ENCODE measurements at places on chromosomes 13 and 19. TPM values are rescaled to one million over a fixed set of nuclear protein-coding genes. Genes with fewer than 3 reads are reported as not detected.
A peak's percentile ranks its signal among the peaks of the same experiment; 100 is the strongest.

- H3K36me3 ChIP-seq = no peaks in the 10 kb centered on the region
- H3K27ac ChIP-seq = no peak overlapping the region
Measured at GRCh38 chr19:7598180-7598579, 2.5 kb downstream of the CAMSAP3 start.

- DNase-seq = no peak
- no peak overlapping the region for H3K4me3 ChIP-seq
- H3K36me3 ChIP-seq = no peaks in the 10 kb centered on the region
Measured at GRCh38 chr13:99648066-99648665, 146.9 kb downstream of the TM9SF2 start.

DNA sequence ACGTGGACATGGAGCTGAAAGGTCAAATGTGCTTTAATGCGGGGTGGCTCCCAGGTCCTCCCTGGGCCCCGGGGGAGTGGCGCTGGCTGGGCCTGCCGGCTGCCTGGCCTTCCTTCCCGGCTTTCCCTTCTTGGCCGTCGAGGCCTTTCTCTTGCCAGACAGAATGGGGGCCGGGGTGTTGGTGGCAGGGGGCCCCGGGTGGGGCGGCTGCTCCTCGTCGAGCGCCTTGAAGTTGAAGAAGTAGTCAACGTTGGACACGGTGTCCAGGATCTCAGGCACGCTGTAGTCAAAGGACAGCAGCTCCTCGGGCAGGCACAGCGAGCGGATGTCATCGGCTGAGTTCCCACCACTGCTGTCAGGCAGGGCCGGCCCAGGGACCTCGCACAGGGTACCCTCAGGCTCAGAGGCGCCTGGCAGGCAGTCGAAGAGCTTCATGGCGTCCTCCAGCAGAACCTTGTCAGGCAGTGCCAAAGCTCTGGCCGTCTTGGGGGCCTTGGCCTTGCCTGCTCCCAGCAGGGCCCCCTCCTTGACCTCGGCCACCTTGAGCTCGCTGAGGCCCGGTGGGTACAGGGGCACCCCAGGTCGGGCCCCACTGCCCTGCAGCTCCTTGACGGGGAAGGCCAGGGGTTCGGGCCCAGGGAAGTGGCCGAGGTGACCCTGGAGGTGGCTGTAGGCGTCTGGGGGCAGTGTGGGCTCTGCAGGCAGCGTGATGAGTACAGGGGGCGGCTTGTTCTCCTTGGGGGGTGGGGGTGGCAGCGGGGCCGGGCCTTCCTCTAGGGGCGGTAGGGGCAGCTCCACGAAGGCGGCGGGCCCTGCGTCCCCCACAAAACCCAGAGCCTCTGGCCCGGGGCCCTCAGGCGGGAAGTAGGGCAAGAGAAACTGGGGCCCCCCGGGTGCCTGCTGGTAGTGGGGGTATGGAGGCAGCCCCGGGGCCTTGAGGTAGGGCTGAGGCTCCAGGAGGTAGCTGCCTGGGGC, 1.3 kb downstream of the PRR22 start:
- H3K27me3 ChIP-seq = no peaks in the 10 kb centered on the region
- no peaks in the 10 kb centered on the region for H3K4me1 ChIP-seq
- H3K36me3 ChIP-seq = no peaks in the 10 kb centered on the region
- H3K4me3 ChIP-seq = no peak overlapping the region
- no peak for DNase-seq
- H3K27ac ChIP-seq = no peak overlapping the region

DNA sequence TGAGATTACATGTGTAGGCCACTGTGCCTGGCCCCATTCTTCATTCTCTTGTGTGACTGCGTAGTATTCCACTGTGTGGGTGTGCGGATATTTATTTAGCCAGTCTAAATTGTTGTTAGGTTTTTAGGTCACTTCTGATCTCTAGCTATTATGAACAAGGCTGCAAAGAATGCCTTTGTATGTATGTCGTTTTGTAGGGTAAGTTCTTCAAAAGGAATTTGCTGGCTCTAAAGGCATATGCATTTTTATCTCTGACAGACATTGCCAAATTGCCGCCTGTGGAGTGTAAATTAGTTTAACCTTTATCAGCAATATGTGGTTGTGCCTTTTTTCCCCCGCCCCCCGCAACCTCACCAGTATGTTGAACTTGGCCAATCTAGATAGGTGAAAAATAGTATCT, 30.3 kb upstream of the EHD2 start:
- H3K27me3 ChIP-seq = no peaks in the 10 kb centered on the region
- no peaks in the 10 kb centered on the region for H3K4me1 ChIP-seq
- no peak overlapping the region for H3K27ac ChIP-seq
- H3K36me3 ChIP-seq = no peaks in the 10 kb centered on the region

DNA sequence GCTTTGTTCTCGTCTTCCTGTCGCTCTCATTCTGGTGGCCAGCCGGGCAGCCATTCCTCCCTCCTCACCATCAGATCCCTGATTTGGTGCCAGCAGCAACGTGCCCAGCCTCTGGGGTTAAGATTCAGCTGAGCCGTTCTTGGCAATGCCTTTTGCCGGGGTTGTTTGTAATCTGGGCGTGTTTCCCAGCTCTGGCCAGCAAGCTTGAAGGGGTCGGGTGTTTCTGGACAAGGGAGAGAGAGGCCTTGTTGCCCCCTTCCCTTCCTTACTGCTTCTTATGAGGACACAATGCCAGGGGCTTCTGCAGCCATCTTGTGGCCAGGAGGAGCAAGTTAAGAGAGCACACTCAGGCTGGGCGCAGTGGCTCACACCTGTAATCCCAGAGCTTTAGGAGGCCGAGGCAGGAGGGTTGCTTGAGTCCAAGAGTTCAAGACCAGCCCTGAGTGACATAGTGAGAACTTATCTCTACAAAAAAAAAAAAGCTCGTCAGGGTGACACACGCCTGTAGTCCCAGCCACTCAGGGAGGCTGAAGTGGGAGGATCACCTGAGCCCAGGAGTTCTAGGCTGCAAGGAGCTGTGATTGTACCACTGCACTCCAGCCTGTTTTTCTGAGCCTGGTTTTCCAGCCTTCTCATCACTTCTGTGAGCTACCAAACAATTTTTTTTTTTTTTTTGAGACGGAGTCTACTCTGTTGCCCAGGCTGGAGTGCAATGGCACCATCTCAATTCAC, 10.7 kb upstream of the CRTC1 start:
- no peaks in the 10 kb centered on the region for H3K27me3 ChIP-seq
- no peak overlapping the region for H3K27ac ChIP-seq
- no peak overlapping the region for H3K4me3 ChIP-seq
- DNase-seq = peak; percentile 32
- no peaks in the 10 kb centered on the region for H3K36me3 ChIP-seq

- no peaks in the 10 kb centered on the region for H3K27me3 ChIP-seq
- peak; percentile 93 for DNase-seq
- H3K27ac ChIP-seq = peak overlapping the region; percentile 98
- peak overlapping the region; percentile 46 for H3K4me3 ChIP-seq
Measured at GRCh38 chr19:2540646-2541454, 64.9 kb downstream of the GADD45B start.

GRCh38 chr19:10872546-10873107, 1.3 kb downstream of the CARM1 start:
- no peak for DNase-seq
- H3K27me3 ChIP-seq = no peaks in the 10 kb centered on the region
- H3K4me1 ChIP-seq = peaks cover 17% of the 10 kb centered on the region

GRCh38 chr19:22144394-22144793, 52.4 kb downstream of the ZNF676 start:
- no peak overlapping the region for H3K27ac ChIP-seq
- H3K4me3 ChIP-seq = no peak overlapping the region
- no peaks in the 10 kb centered on the region for H3K36me3 ChIP-seq
- H3K27me3 ChIP-seq = no peaks in the 10 kb centered on the region

- H3K27ac ChIP-seq = no peak overlapping the region
- H3K27me3 ChIP-seq = no peaks in the 10 kb centered on the region
- no peak for DNase-seq
- H3K4me3 ChIP-seq = no peak overlapping the region
- no peaks in the 10 kb centered on the region for H3K36me3 ChIP-seq
Measured at GRCh38 chr13:99014522-99014921, 36.7 kb upstream of the DOCK9 start.

GRCh38 chr19:49057636-49058234, at the start of gene CGB7:
Gene CGB7 (minus strand): TSS chr19:49057749. CDS start chr19:49055375, 2,374 bp downstream.
- 0 out of 2 replicates have a peak, but pooled peaks cover 10% of the 10 kb centered on the region for H3K4me1 ChIP-seq
- no peaks in the 10 kb centered on the region for H3K27me3 ChIP-seq
- H3K4me3 ChIP-seq = peak within 1 kb of the TSS; percentile 63
- H3K27ac ChIP-seq = no peak within 1 kb of the TSS

- H3K27ac ChIP-seq = no peak overlapping the region
- H3K4me3 ChIP-seq = no peak overlapping the region
- DNase-seq = no peak
Measured at GRCh38 chr19:2042485-2043250, 8.4 kb downstream of the MKNK2 start.

DNA sequence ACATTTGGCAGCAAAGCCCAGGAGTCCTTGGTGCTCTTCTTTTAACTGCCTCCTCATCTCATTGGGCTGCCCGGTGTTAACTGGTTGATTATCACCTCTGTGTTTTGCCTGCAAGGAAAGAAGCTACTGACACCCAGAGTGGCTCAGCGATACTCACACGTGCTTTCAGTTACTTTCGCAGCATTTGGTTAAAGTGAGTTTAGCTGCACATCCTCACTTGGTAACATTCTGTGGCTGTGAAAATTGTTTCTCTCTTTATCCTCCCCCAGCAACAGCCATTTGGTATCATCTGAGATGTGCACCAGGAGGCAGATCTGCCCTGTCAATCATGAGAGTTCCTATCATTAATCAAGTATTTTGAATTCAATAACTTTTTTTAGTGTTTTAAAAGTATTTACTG, 44.6 kb upstream of the GPR183 start:
- H3K27me3 ChIP-seq = no peaks in the 10 kb centered on the region
- no peak for DNase-seq
- H3K4me1 ChIP-seq = no peaks in the 10 kb centered on the region
- H3K4me3 ChIP-seq = no peak overlapping the region
- 0 out of 2 replicates have a peak, but pooled peaks cover 8% of the 10 kb centered on the region for H3K36me3 ChIP-seq
- H3K27ac ChIP-seq = no peak overlapping the region

DNA sequence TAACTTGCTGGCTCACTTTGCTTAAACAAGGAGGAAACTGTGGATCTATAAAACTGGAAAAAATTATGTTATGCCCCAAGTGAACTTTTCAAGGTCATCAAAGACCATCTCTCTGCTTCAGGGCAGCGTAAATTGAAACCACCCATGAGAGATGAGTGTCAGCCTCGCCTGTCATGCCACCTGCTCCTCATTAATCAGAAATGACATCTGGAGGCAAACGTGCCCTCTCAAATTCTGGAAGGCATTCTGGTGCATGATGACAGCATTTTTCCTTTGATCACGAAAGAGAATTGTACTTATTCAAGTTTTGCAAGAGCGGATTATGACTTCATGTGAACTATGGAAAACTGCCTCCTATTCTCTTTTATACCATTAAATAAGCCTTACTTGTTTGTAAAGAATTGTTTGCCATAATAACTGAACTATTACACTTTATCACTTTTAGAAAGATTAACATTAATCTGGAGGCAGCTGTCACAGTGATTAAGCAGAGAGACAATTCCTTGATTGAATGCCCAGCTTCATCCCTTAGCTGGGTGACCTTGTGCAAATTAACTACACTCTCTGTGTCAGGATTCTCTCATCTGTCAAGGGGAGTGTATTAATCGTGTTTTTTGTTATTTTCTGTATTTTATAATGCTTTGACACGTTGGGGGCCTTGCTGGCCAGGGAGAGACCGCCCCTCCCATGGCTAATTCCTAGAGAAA, 17.0 kb upstream of the SACS start:
- DNase-seq = no peak
- no peak overlapping the region for H3K4me3 ChIP-seq
- no peak overlapping the region for H3K27ac ChIP-seq

DNA sequence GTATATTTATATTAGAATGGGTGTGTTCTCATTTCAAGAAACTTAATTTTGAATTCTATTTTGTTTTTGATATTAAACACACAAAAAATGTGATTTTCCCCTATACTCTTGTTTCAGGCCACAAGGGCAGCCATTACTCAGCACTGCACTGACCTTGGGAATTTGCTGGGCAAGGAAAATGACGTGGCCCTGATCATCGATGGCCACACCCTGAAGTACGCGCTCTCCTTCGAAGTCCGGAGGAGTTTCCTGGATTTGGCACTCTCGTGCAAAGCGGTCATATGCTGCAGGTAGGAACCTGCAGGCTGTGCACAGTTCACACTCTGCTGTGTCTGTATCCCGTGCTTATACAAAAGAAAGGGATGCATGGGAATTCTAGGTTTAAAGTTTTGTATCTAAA, 327.3 kb downstream of the ATP8A2 start:
- H3K4me1 ChIP-seq = no peaks in the 10 kb centered on the region
- H3K27me3 ChIP-seq = 0 out of 2 replicates have a peak, but pooled peaks cover 2% of the 10 kb centered on the region
- no peak overlapping the region for H3K4me3 ChIP-seq
- no peaks in the 10 kb centered on the region for H3K36me3 ChIP-seq

DNA sequence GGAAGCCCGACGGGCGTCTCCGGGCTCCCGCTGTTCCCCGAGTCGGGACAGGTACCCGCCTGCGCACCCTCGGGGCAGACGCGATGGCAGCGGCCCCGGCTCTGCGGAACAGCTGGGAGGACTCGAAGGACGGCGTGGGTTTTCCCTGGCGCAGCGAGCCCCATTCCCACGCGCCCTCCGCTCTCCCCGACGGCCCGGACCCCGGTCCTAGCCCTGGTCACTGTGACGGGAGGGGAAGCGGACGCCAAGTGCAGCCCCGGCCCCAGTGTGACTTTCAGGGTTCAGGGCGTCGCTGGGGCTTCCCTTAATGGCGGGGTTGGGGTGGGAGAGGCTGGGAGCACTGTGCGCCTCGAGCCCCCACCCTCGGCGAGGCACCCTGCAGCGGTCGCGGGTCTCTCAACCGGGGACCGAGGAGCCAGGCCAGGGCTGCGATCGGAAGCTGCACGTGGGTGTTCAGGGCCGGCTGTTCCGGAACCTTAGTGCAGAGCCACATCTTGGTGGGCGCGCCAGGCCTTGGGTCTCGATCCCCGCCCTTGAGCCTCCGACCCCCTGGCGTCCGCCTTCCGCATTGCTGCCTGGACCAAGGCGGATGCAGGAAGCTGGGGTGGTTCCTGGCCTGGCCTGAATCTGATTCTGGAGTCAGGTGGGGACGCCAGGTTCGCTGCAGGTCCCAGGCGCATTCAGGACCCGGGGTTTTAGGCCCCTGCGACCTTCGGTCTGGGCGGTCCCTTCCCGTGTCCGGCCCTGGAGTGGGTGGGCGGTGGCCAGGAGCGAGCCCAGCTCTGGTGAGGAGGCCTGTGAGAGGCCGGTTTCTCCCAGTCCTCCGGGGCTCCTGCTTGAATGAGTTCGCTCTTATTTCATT, 3.5 kb downstream of the LGALS7B start:
- peak overlapping the region; percentile 38 for H3K27ac ChIP-seq
- no peaks in the 10 kb centered on the region for H3K27me3 ChIP-seq
- no peak for DNase-seq
- no peak overlapping the region for H3K4me3 ChIP-seq

- no peak overlapping the region for H3K4me3 ChIP-seq
- no peaks in the 10 kb centered on the region for H3K36me3 ChIP-seq
- no peak for DNase-seq
- peaks cover 10% of the 10 kb centered on the region for H3K4me1 ChIP-seq
- H3K27ac ChIP-seq = no peak overlapping the region
Measured at GRCh38 chr13:105758918-105759860, 776.3 kb downstream of the EFNB2 start.

The OR7D2 gene
- total RNA-seq = not detected

The ZNF708 gene
- 2.5 TPM for total RNA-seq

The SNAPC2 gene
- total RNA-seq = 37.5 TPM

The THSD1 gene
- total RNA-seq = 0.33 TPM

Data from PC-9 (cell line).